ENCODE measurements at places on chromosomes 2 and 18.

GRCh38 chr2:221705185-221705877, 133.2 kb upstream of the EPHA4 start:
- no peak for DNase-seq

- DNase-seq = no peak
These were observed 27.1 kb downstream of the RAB31 start for GRCh38 chr18:9735238-9735637.

DNA sequence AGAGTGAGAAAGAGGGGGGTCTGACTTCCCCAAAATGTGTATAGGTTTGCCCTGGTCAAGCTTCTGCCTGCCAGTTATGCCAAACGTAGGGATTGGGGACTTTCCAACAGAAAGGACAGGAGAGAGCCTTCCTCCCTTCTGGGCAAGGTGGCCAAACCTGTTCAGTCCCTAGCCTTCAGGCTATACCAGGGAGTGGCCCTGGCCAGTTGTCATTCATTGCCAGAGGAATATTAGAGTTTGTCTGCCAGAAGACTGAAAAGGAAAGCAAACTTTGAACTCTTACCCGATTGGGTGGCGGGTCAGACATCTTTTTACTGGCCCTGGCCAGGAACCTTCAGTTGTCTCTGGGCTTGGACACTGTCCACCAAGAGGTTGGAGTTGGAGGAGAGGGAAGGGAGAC, 22.1 kb downstream of the RAB3GAP1 start:
- DNase-seq = no peak

GRCh38 chr2:238069021-238069709, 8.4 kb downstream of the SCLY start:
- peak; percentile 43 for DNase-seq

GRCh38 chr2:129872446-129872845, 107.0 kb upstream of the RAB6C start:
- no peak for DNase-seq

DNA sequence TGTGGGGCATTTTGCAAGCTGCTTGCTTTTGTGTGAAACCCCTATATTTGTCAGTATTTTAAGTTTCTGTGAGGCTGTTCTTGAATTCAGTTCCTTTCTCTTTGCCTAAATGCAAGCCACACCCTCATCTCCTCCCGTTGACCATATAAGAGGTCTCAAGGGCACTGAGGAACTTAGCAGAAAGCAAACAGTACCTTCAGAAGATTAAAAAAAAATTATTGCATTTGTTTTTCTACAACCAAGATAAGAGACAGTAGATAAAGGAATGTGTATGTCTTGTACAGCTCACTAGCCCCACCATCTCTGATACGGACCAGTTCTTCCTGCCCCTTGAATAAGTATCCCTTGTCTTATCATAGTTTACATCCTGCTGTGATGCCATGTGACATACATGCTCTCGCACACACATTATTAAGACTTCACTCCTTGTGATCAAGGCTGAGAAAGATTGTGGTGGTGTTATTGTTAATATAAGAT, 64.2 kb downstream of the NPAS2 start:
- no peak for DNase-seq

Measured in CD4-positive, alpha-beta T cell treated with Interleukin-4 for 4 hours (primary cell).